ENCODE measurements at places on chromosomes 11 and 22. TPM values are rescaled to one million over a fixed set of nuclear protein-coding genes. Genes with fewer than 3 reads are reported as not detected.

The NCAM1 gene
- not detected for total RNA-seq

The SPATA19 gene
- total RNA-seq = not detected

The ANKK1 gene
- not detected for total RNA-seq

The BIRC3 gene
- total RNA-seq = 7.9 TPM

The KRTAP5-6 gene
- not detected for total RNA-seq

The OR5P2 gene
- not detected for total RNA-seq

The OR4D11 gene
- total RNA-seq = not detected

The BSCL2 gene
- 24.0 TPM for total RNA-seq

The SULT4A1 gene
- total RNA-seq = not detected

The SAA4 gene
- total RNA-seq = not detected

The GSTT4 gene
- total RNA-seq = not detected

The C1QTNF6 gene
- total RNA-seq = 11.9 TPM

The ADORA2A gene
- total RNA-seq = 9.4 TPM

The MAP6 gene
- 0.15 TPM for total RNA-seq

The LRRC32 gene
- 23.9 TPM for total RNA-seq

The KCNQ1OT1 gene
- 0.65 TPM for total RNA-seq

The OR8D1 gene
- total RNA-seq = not detected

The FAM83F gene
- total RNA-seq = not detected

The RAPSN gene
- total RNA-seq = 0.30 TPM

The SELENOM gene
- 34.0 TPM for total RNA-seq

All from epithelial cell of umbilical artery (primary cell).